ENCODE measurements at places on chromosomes 12 and 14.

DNA sequence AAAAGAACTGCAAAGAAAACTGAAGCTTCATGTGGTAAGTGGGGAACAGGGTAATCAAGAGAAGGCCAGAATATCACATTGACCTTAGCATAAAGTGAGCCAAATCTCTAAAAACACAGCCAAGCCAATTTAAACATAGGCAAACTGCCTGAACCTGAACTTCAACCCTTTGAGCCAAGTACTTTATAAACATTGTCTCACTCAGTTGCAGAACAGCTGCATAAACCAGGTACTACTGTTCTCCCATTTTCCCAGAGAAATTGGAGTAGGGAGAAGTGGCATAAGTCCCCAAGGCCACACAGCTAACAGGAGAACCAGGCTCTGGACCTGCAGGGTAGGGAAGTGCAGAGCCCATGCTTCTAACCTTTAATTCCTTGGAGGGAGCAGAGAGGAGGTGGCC, 30.4 kb upstream of the FKBP4 start:
- no peak for DNase-seq

GRCh38 chr12:66823857-66824570, 145.1 kb upstream of the GRIP1 start:
- no peak for DNase-seq

- peak; percentile 6 for DNase-seq
Observed at GRCh38 chr14:102654298-102654697, 61.8 kb downstream of the RCOR1 start.

GRCh38 chr14:81265636-81266169, 44.9 kb upstream of the GTF2A1 start:
- no peak for DNase-seq

GRCh38 chr12:112906712-112907414, at the start of gene OAS1:
TSS of gene OAS1 (plus strand) at chr12:112906962. CDS start at chr12:112907040, 78 bp downstream.
- DNase-seq: peak; percentile 32

- DNase-seq: no peak
Observed at GRCh38 chr14:58238252-58239243, 6.1 kb upstream of the PSMA3 start.

DNA sequence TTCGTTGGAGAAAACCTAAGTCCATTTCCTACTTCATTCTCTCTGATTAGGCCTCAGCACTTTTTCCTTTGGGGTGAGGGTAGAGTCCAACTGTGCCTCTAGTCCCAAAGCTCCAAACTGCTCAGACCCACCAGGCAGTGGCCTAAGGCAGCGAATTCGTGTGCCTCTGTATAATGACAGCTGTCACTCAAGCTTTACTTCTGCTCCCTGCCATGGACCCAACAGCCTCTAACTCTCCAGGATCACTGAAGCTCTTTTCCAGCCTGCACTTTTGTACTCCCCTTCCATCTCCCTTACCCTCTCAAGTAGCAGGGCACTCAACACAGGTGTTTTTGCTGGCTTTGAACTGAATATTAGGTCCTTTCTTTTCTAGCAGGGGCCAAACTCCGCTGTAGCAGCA, 14.8 kb upstream of the OR6S1 start:
- no peak for DNase-seq

DNA sequence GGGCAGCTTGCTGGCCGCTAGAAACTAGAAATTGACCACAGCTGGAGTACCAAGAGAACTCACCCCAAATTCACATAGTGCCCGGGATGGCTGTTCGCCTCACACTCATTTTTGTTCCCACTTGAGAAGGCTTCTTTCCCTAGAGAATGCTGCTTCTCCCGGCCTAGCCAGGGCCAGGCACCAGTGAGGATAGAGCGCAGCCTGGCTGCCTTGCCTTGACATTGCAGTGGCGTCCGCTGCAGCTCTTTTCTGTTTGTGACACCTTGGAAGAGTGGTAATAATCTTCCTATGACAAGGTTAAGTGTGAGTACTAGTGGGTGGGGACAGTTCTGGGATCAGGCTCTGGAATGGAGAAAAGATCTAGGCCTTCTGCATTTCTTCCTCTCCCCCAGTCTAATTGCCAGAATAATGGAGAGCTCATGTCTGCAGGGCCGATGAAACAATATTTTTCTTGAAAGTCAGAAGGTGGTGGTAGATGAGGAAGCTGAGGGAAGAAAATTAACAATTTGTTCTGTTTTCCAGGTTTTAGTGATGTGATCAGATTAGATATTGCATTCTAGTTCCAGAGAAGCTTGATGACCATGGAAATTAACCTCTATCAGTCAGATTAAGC, 3.7 kb downstream of the TMEM253 start:
- peak; percentile 54 for DNase-seq

- DNase-seq: no peak
Observed at GRCh38 chr12:102021540-102022246, 40.1 kb downstream of the WASHC3 start.

DNA sequence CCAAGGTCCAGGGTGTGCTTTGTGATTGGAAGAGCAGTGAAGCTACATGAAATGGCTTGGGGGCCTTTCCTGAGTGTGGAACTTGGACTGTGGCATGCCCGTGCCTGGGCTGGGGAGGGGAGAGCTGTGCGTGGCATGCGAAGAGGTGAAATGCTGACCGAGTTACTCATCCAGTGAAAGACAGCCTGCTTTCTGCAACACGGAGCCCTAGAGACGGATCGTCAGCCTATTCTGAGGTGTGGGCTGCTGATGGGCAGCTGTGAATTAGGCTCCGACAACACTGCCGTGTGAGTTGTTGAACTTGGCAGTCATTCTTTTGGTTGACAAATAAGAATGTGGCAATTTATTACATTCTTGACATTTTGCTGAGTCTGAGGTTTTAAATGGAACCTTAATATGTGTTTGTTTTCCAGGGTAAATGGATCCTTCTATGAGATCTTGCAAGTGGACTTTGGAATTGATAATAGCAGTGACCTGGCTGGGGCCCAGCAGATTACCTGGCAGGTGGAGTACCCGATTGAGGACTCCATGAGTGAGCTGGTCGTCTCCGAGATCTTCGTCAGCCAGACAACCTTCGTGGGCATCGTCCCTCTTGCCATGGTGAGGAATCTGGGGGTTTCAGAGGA, 453.9 kb downstream of the AACS start:
- no peak for DNase-seq

DNA sequence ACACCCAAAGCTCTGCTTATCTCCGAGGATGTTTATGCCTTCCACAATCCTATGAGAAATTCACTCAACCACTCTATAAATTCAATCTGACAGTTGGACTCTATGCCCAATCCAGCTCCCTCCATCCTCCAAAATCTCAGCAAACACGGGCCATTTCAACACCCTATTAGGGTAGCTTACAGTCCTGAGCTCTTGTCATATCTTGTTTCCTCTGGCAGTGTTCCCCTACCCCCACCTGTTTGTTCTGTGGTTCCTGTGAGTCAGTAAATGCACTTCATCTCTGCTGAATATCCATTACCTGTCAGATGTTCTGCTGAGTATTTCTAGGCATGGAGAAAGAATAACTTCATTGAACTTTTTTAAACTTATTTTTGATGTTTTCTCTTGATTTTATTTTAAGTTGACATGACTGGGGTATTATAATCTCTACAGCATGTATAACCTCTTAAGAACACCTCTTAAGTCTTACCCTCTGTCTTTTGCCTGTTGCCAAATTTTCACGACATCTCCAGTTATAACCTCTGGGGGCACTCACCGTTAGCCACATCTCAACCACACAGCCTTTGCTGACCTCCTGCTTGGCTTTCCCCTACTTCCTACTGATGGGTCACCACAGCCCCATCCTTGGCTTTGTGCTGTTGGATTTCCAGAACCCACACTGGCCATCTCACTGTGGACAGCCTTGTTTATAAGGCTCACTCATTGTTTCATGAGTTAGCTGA, 317.0 kb upstream of the TMPO start:
- no peak for DNase-seq

DNA sequence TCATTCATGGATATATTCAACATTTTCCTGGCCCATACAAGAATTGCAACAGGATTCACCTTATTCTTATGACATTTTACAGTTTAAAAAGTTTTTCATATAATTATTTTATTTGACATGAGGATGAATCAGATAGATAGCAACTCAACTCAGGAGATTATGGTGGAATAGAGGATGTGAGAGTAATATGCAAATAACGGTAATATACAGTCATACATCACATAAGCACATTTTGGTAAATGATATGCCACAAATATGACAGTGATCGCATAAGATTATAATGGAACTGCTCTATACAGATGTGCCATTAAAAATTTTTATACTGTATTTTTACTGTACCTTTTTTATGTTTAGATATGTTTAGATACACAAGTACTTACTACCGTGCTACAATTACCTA, 24.1 kb upstream of the CRADD start:
- DNase-seq: no peak

DNA sequence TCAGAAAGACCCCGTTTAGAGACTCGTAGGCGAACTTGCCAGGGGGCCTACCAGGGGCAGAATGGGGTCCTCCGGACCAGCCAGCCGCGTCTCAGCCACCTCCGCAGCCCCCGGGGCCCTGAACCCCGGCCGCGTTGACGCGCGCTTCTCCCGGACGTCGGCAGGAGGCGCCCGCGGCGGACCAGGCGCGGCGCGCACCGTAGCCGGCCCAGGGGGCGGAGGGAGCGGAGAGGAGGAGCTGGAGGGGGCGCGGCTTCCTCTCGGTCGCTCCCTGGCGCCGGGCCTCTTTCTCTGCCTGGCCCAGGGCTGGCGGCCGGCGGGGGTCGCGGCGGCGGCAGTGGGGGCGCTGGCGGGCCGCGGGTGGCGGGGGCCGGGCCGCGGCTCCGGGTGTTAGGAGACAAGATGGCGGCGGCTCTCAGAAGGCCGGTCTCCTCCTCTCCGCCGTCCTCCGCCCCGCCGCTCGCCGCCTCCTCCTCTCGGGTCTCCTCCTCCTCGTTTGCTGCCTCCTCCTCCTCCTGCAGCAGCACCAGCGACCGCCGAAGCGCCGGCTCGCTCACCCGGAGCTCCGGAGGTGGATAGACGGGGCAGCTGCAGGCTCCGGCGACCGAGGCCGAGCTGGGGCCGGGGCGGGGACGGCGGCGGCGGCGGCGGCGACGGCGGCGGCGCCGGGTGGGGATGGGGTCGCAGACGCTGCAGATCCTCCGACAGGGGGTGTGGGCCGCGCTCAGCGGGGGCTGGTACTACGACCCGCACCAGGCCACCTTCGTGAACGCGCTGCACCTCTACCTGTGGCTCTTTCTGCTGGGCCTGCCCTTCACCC, at the start of gene PCNX1:
PCNX1 (plus strand) TSS at position 284 of the 820 bp plus-strand sequence; CDS start at position 676, 392 bp downstream.
- peak; percentile 48 for DNase-seq

DNA sequence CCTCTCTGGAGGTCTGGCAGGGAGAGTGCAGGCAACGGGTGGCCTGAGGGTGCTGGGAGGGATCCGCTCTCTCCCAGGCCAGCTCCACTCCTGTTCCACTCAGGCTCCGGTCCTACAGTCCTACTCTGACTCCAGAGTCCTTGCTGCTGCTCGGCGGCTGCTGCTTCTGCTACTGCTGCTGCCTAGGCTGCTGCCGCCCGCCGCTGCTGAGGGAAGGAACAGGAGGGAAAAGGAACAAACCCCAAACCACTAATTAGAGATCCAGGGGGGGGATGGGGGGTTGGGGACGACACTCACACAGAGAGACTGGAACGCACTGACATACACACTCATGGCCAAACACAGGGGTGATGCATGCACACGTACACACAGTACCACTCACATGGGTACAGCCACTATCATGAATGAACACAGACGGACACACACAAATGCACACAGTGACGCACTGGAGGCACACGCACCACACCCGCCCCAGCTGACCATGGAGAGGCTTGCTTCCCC, at the start of gene SP7:
SP7 (minus strand) TSS at position 174 of the 501 bp plus-strand sequence. CDS start 708 bp downstream, outside the sequence.
- DNase-seq: no peak

GRCh38 chr14:96117101-96117897, 78.1 kb downstream of the C14orf132 start:
- DNase-seq: no peak

- DNase-seq: no peak
Observed at GRCh38 chr12:44904321-44904720, 28.2 kb upstream of the NELL2 start.

- DNase-seq: no peak
Observed at GRCh38 chr14:24408764-24409163, 10.0 kb downstream of the NYNRIN start.

GRCh38 chr12:63103494-63104131, 47.4 kb downstream of the AVPR1A start:
- DNase-seq: peak; percentile 22

DNA sequence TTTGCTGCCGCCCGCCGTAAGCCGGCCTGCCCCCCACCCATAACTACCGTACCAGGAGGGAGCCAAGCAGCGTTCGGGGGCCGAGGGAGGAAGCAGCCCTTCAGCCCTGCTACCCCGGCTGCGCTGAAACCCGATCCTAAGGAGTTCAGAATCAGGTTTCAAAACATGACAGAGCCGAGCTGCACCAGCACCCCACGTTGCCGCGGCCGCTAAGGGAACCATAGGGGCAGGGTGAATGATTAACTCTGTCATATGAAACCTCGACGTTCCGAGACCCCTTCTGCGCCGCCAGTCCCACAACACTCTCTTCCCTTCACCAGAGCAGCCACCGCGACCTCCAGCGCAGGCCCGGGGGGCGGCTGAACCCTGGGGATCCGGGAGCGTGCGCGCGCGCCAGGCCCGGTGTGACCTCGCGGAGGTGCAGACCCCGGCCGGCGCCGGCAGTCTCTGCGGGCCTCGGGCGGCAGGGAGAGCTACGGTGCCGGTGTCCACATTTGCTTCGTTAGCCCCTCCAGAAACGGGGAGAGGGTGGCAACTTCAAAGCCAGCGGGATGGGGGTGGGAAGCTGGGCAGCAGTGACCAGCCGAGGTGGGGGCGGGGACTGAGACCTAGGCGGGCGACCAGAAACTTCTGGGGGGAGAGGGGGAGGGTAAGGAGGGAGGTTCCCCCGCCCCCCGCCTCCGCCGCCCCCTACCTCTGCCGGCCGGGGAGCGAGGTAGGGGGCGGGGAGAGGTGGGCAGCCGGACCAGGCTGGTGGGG, 1.6 kb downstream of the SIX4 start:
- DNase-seq: peak; percentile 6

GRCh38 chr14:92963301-92964123, 40.6 kb downstream of the CHGA start:
- no peak for DNase-seq

DNA sequence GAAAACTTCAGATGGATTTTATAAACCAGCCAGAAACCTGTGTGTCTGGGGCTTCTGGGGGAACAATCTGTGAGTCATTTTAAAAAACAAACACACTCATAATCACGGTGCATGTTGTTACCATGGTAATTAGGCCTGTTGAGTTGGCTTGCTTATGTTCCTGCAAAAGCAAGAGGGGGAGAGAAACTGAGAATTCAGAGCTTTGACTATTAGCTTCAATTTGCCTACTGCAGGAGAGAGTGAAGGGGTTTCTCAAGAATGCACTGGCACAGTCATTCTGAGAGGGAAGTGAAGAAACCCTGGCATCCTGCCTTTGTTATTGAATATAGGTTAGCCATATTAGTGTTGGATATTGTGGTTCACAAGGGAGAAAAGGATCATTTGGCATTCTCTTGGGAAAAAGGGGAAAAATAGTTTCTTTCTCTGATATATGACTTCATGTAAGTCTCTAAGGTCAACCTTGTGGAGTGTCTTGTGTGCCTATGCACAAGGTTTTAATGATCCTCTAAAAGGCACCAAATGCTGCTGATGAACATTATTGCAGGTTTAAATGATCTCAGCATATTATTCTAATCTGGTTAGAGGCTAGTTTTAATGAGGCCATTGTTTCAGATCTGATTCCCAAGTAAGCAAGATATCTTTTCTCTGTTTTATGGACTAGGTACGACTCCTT, 12.9 kb downstream of the GNG2 start:
- DNase-seq: peak; percentile 28
